Neural crest cell (in vitro differentiated cells): ENCODE measurements at places on chromosomes 11 and 22. TPM values are rescaled to one million over a fixed set of nuclear protein-coding genes. Genes with fewer than 3 reads are reported as not detected.

GRCh38 chr11:116714902-116715301 is 57.9 kb downstream of the BUD13 start:
- DNase-seq: no peak

DNA sequence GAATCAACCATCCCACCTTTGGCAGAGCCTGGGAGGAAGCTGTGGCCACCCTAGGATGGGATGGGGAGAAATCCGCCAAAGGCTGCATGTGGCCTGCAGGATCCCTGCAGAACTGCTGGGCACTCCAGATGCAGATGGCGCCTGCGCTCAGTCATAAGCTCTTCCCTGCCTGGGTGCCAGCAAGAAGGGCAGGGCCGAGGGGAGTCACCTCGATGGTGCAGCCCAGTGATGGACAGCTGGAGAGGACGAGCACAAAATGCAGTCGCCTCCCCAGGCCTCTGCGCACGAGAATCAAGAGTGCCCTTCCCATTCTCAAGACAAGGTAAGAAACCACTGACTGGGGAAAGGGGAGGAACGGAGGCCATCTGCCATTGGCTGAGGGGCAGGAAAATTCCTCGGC is 693.6 kb downstream of the TBC1D22A start:
- DNase-seq: no peak

GRCh38 chr11:57287884-57288283 is 36.9 kb downstream of the TNKS1BP1 start:
- no peak for DNase-seq

The PTPRCAP gene
- total RNA-seq: 0.84 and 1.6 TPM in 2 replicates
